ENCODE measurements at places on chromosomes 3 and 15.
A peak's percentile ranks its signal among the peaks of the same experiment; 100 is the strongest.

GRCh38 chr15:39149636-39150150, 431.2 kb upstream of the THBS1 start:
- no peak for DNase-seq

DNA sequence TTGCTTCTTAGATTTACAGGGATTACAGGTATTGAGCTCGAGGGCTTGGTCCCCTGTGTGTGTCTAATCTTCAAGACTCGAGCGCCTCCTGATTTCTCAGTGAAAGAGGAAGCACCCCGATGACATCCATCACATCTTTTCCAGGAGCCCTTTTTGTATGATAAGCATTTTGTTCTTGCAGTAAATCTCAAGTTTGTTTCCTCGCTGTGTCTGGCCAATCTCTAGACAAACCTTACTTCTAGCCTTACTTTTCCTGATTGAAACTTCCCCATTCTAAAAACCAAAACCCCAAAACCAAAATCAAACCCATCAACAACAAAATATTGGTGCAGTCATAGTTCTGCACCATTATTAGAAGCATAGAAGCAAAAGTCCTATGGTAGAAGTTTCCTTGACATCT, 286.0 kb downstream of the NFKBIZ start:
- DNase-seq: no peak

GRCh38 chr3:115520241-115520640, 103.1 kb upstream of the GAP43 start:
- DNase-seq: no peak

GRCh38 chr3:11576453-11576852, 67.3 kb downstream of the VGLL4 start:
- no peak for DNase-seq

DNA sequence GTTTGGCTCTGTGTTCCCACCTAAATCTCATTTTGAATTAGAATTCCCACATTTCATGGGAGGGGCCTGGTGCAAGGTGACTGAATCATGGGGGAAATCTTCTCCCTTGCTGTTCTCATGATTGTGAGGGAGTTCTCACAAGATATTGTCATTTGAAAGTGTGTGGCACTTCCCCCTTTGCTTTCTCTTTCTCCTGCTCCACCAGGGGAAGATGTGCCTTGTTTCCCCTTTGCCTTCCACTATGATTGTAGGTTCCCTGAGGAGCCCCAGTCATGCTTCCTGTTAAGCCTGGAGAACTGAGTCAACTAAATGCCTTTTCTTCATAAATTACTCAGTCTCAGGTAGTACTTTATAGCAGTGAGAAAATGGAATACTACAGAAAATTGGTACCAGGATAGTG, 157.2 kb upstream of the TPRG1 start:
- no peak for DNase-seq

- peak; percentile 9 for DNase-seq
Measured at GRCh38 chr15:29451201-29451781, 181.7 kb upstream of the NSMCE3 start.

GRCh38 chr3:21704796-21705195, 46.2 kb downstream of the ZNF385D start:
- no peak for DNase-seq

GRCh38 chr3:18585004-18585968, 160.1 kb upstream of the SATB1 start:
- DNase-seq: no peak

- DNase-seq: no peak
Measured at GRCh38 chr3:4060064-4060463, 243.1 kb upstream of the SETMAR start.

GRCh38 chr15:47991357-47991756, 129.4 kb upstream of the SLC24A5 start:
- no peak for DNase-seq

GRCh38 chr3:13834258-13835035, 45.4 kb downstream of the WNT7A start:
- no peak for DNase-seq

GRCh38 chr15:63244399-63244798, 33.0 kb upstream of the APH1B start:
- DNase-seq: peak; percentile 93

DNA sequence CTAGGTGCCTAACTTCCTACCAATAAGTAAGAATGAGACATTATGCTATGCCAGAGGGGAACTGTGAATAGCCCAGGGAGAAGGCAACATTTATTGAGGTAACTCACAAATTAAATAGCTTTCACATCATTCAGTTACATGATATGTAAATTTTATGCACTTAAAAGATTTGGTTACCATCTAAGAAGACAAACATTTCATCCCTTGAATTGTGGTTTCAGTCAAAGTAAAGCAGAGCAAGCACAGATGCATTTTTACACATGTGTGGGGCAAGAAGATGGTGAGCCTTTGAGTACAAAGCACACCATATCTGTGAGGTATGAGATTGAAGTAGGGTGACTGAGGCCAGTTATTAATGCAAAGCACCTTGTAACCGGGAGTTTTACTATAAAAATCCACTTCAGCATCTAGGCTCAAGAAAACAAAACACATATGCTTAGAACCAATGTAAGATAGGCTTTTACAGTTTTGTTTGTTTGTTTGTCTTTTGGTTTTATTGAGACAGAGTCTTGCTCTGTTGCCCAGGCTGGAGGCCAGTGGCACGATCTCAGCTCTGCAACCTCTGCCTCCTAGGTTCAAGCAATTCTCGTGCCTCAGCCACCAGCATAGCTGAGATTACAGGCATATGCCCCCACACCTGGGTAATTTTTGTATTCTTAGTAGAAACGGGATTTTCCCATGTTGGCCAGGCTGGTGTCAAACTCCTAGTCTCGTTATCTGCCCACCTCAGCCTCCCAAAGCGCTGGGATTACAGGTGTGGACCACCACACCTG, 3.5 kb downstream of the PLSCR2 start:
- no peak for DNase-seq

DNA sequence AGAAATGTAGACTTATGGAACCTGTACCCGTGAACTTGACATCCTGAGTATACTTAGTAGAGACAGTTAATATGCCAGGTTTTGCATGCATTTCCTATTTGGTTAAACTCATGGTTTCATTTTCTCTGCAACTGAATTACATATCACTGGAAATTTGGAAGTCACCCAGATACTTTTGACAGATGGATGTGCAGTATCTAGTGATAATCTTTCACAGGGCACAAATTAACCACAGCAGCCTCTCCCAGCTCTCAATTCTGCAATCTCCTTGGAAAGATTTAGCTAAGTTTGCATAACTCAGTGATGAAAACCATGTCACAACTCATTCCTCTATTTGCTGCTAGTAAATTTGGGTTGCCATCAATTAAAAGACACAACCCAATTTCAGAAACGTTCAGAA, 162.3 kb upstream of the TPM1 start:
- DNase-seq: no peak

- DNase-seq: no peak
Measured at GRCh38 chr3:58680879-58681525, 14.4 kb upstream of the FAM3D start.

DNA sequence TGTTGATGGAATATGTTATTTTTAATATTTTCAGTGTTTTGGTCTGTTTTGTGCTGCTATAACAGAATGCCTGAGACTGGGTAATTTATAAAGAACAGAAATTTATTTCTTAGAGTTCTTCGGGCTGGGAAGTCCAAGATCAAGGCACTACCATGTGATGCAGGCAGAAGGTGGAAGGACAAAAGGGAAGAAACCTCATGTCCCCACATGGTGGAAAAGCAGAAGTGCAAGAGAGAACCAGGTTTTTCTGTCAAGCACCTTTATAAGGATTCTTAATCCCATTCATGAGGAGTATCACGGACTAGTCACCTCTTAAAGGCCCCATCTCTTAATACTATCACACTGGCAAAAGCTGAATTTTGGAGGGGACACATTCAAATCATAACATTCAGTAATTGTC, 57.9 kb upstream of the EPHB3 start:
- DNase-seq: no peak

GRCh38 chr3:112632596-112632995, 8.3 kb downstream of the CCDC80 start:
- DNase-seq: no peak

DNA sequence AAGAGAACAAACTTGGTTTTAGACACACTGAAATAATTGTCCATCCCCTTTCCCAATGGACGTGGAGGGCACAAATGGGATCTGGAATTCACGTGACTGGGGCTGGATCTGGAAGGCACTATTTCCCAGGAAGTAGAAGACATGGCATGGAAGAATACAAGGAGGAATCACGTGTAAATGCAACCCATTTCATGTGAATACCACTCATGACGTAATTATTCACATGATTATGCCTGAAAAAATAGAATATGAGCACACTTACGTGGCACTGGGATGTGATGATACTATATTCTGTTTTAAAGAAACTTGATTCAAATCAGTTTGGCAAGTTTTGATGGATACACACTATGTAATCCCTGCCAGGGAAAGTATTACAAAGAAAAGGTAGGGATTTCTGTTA, 477.3 kb downstream of the GABRG3 start:
- DNase-seq: no peak

GRCh38 chr15:40002295-40002694, 36.7 kb downstream of the SRP14 start:
- DNase-seq: no peak

GRCh38 chr15:40567111-40567510, 2.0 kb upstream of the RPUSD2 start:
- peak; percentile 33 for DNase-seq

GRCh38 chr3:107988460-107989175, 102.2 kb downstream of the CD47 start:
- DNase-seq: peak; percentile 52

- no peak for DNase-seq
Measured at GRCh38 chr3:141280086-141280485, 48.5 kb downstream of the PXYLP1 start.

DNA sequence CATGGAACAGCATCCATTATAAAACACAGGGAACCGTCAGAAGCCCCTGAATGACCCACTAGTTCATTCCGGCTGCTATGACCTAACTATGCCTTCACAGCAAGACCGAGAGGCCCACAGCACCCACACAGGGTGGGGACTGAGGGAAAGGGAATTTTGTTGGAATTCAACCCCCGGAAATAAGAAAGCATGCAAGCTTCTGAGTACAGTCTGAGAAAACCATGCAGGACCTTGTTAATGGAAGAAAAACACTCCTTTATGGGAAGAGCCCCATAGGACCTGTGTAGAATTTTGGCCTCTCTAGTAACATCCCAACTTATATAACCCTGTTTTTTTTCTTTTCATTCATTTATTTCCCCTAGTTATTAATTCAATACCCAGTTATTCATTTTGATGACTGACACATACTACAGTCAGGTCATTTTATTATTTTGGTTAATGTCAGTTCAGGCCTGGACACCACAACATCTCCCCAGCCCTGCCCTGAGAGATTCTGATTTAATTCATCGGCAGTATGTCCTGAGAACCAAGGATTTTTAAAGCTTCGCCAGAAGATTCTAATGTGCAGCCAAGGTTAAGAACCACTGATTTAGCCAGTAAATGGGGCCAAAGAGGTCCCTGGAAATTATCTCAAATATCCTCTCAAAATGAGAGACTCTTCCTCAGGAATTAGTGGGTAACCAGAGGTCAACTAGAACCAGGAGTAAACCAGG, 231.6 kb upstream of the GOLGA6L4 start:
- no peak for DNase-seq

- peak; percentile 71 for DNase-seq
Measured at GRCh38 chr15:79849789-79850188, 47.0 kb downstream of the MTHFS start.

DNA sequence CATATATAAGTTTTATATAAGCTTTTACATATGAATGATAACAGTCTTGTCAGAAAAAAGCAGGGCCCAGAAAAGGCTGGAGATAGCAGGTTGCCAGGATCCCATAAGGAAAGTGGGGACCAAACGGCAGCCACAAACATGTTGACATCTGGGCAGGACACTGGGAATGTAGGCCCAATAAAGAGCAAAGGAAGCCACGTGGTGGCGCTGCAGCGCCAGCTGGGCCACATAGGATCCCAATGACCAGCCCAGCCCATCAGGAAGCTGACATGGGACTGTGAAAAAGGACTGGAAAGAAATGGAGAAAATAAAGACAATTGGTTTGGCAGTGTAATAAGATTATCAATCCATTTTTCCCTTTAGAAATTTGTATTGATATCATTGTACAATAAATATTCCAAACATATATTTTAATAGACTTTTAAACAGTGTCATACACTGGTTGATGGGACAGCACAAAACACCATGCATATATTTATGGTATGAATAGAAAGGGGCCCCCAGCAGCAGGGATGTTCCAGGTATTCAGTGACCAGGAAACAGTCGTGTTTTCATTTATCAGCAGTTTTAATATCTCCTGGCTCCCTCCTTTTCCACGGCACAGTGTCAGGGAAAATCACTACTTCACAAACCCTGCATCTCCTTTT, 89.0 kb upstream of the STRIT1 start:
- peak; percentile 55 for DNase-seq

GRCh38 chr3:159802864-159803263, 185.8 kb upstream of the IL12A start:
- DNase-seq: no peak

- DNase-seq: no peak
Measured at GRCh38 chr3:22885574-22886341, 317.4 kb upstream of the UBE2E2 start.

DNA sequence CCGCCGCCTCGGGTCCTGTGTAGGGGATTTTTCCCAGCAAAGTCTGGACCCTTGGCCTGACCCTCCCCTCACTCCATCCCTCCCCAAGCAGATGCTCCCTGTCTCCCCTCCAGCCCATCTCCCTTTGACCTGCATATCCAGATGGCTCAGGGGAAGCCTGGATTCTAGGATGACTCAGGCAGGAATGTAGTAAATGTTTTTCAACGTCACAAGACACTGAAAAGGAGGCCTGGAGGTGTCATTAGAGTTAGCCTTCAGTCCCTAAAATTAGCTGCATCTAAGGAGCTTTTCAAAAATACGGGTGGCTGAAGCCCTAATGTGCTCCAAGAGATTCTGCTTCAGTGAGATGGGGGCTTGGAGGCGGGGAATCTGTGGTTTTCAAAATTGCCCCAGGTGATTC, 7.2 kb downstream of the ACAN start:
- no peak for DNase-seq

DNA sequence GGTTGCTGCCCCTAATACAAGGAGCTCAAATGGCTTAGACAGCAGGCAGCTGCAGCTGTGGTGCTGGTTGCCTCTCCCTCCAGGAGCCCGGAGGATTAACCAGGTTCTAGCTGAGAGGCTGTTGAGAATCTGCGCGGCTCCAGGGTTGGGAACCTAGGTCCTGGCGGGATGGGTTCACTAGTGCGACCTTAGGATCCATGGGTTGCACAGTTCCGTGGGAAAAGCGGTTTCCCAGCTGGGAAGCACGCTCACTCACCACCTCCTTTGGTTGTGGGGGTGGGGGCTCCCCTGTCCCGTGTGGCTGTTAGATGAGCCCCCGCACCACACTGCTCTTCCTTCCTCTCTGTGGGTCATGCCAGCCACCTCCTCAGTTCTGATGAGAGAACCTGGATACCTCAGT, 375.1 kb upstream of the ARRDC4 start:
- no peak for DNase-seq

DNA sequence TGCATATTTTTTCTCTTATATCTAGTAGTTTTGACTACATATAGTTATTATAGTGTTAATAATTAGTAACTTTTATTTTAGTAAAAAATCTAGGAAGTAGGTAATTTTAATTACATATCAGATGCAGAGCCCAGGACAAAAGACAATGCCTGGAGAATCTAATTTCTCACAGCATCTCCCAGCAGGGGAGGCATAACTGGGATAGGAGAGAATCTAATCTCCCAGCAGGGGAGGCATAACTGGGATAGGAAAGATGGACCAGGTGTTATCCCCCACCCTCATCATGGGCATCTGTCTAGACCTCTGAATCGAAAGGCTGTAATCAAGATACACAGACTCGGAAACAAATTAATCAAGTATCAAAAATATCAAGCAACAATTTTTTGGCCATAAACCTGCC, 58.2 kb downstream of the OSTN start:
- no peak for DNase-seq

GRCh38 chr3:183490653-183491052, 62.2 kb upstream of the MCF2L2 start:
- peak; percentile 89 for DNase-seq
